ENCODE measurements at places on chromosomes 11 and 22.

DNA sequence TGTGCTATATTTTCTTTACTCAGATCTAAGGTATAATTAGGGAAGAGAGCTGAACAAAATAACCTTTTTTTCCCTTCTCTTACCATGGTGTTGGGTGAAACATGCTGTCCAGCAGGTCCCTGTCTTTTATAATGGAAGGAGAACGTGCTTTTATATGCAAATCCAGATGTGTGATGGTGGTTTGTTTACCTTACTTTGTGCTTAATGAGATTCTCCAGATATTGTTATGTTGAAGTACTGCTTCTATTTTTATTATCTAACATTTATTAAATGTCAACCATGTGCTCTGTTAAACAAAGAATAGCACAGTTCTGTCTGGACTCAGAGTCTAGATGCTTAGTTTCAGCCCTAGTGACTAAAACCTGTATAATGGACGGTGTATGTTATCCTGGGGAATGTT lies 10.1 kb upstream of the GRIK4 start:
- DNase-seq, result no peak

GRCh38 chr11:123920943-123921342 lies 18.5 kb upstream of the OR4D5 start:
- DNase-seq, result no peak

DNA sequence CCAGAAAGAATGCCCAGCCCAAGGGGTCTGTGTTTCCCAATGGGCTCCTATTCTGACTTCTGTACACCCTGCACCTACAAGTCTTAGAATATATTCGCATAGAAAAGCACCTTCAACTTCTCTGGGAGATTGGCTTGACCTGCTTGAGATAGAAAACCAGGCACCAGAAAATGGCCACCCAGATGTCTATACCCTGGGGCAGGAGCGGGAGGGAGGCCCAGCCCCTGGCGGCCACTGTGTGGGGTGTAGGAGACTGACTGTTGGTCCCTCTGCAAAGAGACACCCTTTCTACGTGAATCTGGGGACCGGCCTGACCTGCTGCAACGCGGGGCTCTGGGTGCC lies 8.5 kb downstream of the DENND6B start:
- DNase-seq, result no peak

GRCh38 chr11:62988276-62988675 lies 3.5 kb upstream of the SLC22A6 start:
- no peak for DNase-seq

DNA sequence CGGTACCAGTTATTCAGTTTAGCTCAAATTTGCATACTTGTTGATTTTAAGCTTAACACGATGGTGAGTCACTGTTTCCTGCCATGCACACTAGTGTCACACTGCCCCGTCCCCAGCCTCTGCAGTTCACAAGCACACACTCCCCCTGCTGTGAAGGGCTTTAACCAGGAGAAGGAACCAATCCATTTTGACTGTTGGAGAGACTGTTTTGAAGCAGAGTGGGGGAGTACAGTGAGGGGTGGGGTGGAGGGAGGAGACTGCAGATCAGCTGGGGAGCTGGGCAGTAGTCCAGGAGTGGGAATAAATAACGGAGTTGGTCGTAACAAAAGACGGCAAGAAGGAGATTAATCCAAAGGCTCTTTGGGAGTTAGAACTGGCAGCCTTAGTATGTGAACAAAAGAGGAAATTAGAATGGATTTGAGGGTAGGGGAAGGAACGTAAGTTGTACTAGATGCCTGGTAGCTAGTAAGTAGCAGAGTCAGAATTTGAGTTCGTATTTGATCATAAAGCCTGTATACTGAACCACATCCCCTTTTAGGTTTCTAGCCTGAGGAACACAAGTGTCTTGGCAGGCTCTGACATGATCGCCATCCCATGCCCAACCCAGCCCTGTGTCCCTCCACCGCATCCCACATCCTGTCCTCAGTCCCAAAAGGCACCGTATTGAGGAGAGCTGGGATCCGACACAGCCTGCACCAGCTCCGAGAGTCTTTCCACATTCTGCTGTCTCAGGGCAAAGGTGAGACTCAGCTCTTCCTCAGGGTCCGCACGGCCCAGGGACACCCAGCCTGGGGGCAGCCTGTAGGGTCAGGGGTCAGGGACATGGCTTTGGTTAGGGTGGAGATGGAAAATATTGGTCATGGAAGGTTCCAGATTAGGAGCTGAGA lies 862 bp downstream of the TPP1 start:
- no peak for DNase-seq

DNA sequence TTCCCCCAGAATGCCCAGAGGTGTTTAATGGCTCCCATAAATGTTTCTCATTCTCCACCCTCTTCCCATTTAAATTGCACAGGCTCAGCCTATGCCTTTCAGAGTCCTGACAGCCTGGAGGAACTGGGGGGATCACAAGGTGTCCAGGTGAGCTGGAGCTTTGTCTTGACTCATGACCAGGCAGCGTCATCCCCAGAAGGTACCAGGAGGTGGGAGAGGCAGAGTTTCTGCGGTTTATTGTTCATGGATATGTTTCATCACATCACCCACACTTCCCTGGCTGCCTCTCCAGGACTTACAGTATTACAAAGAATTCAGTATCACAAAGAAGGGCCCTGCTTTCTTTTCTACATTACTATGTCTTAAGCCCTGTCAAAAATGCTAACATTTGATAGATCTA lies 103.2 kb upstream of the GALNT18 start:
- DNase-seq, result no peak

GRCh38 chr11:116498161-116498560 lies 274.6 kb downstream of the BUD13 start:
- peak; percentile 26 for DNase-seq

- DNase-seq, result no peak
Observed at GRCh38 chr22:36856792-36857135, 4.0 kb upstream of the NCF4 start.

- no peak for DNase-seq
Observed at GRCh38 chr22:42343531-42344081, 73.2 kb upstream of the TCF20 start.

DNA sequence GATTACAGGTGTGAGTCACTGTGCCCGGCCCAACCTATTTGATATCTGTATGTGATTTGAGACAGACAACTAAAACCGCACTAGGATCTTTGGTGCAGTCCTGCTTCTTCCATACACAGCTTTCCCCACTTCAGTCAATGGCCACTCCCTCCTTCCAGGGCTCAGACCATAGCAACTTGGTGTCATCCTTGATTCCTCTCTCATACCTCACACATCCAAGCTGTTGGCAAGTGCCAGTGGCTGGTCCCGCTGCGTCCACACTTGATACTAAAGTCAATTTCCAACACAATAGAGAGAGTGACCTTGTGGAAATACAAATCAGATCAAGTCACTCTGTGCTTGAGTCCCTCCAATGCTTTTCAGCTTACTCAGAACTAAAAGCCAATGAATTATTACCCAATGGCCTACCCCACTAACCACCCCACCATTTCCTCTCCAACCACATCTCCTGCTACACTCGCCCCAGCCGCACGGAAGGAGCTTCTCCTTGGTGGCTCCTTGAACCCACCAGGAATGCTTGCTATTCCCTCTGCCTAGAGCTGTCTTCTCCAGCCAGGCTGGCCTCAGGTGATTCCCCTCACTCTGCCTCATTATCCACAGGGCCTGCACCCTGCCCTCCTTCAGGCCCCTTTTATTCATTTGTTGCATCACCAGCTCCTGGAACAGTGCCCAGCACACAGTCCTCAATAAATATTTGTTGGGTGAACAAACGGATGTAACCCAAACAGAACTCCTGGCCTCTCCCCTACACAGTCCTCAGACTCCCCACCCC lies 12.9 kb downstream of the ABTB2 start:
- no peak for DNase-seq

- no peak for DNase-seq
Observed at GRCh38 chr11:118922745-118923627, 2.7 kb downstream of the BCL9L start.

GRCh38 chr11:26227883-26228502 lies 103.9 kb upstream of the ANO3 start:
- DNase-seq, result no peak

- DNase-seq, result no peak
Observed at GRCh38 chr11:75506827-75507226, 18.9 kb downstream of the GDPD5 start.

- DNase-seq, result no peak
Observed at GRCh38 chr11:134447696-134448095, 35.7 kb upstream of the B3GAT1 start.

DNA sequence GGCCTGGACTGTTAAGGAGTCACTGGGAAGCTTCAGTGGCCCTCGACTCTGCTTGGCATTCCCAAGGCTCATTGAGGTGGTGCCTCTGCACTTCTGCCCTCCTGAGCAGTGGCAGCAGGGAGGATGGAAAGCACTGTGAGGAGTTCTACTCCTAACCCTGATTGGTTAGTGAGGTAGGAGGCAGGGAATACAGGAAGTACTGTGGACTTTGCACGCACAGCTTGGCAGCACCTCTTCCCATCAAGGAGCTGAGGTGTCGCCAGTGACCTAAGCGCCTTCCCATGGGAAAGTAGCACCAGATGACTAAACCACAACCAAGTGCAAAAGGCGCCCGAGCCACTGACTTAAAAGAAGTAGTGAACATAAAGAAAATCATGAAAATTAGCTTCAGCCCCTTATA lies 152.5 kb upstream of the CADM1 start:
- DNase-seq, result no peak

GRCh38 chr11:106092446-106092845 lies 15.0 kb downstream of the AASDHPPT start:
- DNase-seq, result no peak

GRCh38 chr11:132006884-132007580 lies 636.6 kb downstream of the NTM start:
- no peak for DNase-seq
